ENCODE measurements at places on chromosomes 2 and 18. TPM values are rescaled to one million over a fixed set of nuclear protein-coding genes. Genes with fewer than 3 reads are reported as not detected.

- H3K36me3 ChIP-seq = no peaks in the 10 kb centered on the region
- no peak overlapping the region for H3K27ac ChIP-seq
- no peak for DNase-seq
- H3K27me3 ChIP-seq = no peaks in the 10 kb centered on the region
- no peak overlapping the region for H3K4me3 ChIP-seq
- no peaks in the 10 kb centered on the region for H3K4me1 ChIP-seq
These were observed 41.9 kb downstream of the ZNF521 start for GRCh38 chr18:25310045-25310444.

GRCh38 chr2:19728125-19728524, 173.7 kb downstream of the TTC32 start:
- no peaks in the 10 kb centered on the region for H3K4me1 ChIP-seq
- no peaks in the 10 kb centered on the region for H3K36me3 ChIP-seq
- no peak overlapping the region for H3K4me3 ChIP-seq
- H3K27ac ChIP-seq = no peak overlapping the region
- DNase-seq = no peak

GRCh38 chr18:49645841-49646351, 84.0 kb downstream of the LIPG start:
- H3K27me3 ChIP-seq = no peaks in the 10 kb centered on the region
- no peak overlapping the region for H3K4me3 ChIP-seq
- H3K27ac ChIP-seq = no peak overlapping the region

- no peak overlapping the region for H3K27ac ChIP-seq
- no peaks in the 10 kb centered on the region for H3K36me3 ChIP-seq
These were observed 117.6 kb downstream of the INHBB start for GRCh38 chr2:120463527-120463926.

- no peak for DNase-seq
- H3K27me3 ChIP-seq = no peaks in the 10 kb centered on the region
- H3K4me3 ChIP-seq = no peak overlapping the region
- peaks cover 14% of the 10 kb centered on the region for H3K4me1 ChIP-seq
These were observed 5.2 kb upstream of the PDE1A start for GRCh38 chr2:182432051-182432450.

GRCh38 chr2:239343946-239344856, 56.6 kb downstream of the HDAC4 start:
- H3K27me3 ChIP-seq = no peaks in the 10 kb centered on the region
- H3K27ac ChIP-seq = no peak overlapping the region

DNA sequence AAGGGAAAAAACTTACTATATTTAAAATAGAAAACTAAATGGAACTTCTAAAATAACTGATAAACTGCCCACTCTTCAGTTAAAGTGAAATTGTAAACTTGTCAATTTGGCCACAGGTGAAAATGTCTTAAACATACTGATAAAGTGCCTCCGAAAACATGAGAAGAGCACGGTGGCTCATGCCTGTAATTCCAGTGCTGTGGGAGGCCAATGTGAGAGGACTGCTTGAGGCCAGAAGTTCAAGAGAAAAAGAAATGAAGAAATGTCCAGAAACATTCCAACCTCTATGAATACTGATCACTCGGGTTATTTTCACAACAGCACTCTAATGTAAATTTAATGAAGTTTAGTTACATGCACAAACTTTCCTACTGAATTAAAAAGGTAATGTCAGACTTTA, 63.4 kb upstream of the DNER start:
- peaks cover 69% of the 10 kb centered on the region for H3K36me3 ChIP-seq
- 0 out of 2 replicates have a peak, but pooled peaks cover 4% of the 10 kb centered on the region for H3K4me1 ChIP-seq

DNA sequence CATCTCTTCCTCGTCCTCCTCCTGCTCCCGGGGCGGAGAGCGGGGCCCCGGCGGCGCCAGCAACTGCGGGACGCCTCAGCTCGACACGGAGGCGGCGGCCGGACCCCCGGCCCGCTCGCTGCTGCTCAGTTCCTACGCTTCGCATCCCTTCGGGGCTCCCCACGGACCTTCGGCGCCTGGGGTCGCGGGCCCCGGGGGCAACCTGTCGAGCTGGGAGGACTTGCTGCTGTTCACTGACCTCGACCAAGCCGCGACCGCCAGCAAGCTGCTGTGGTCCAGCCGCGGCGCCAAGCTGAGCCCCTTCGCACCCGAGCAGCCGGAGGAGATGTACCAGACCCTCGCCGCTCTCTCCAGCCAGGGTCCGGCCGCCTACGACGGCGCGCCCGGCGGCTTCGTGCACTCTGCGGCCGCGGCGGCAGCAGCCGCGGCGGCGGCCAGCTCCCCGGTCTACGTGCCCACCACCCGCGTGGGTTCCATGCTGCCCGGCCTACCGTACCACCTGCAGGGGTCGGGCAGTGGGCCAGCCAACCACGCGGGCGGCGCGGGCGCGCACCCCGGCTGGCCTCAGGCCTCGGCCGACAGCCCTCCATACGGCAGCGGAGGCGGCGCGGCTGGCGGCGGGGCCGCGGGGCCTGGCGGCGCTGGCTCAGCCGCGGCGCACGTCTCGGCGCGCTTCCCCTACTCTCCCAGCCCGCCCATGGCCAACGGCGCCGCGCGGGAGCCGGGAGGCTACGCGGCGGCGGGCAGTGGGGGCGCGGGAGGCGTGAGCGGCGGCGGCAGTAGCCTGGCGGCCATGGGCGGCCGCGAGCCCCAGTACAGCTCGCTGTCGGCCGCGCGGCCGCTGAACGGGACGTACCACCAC, 2.1 kb downstream of the GATA6 start:
- no peak for DNase-seq
- peak overlapping the region; percentile 66 for H3K4me3 ChIP-seq

DNA sequence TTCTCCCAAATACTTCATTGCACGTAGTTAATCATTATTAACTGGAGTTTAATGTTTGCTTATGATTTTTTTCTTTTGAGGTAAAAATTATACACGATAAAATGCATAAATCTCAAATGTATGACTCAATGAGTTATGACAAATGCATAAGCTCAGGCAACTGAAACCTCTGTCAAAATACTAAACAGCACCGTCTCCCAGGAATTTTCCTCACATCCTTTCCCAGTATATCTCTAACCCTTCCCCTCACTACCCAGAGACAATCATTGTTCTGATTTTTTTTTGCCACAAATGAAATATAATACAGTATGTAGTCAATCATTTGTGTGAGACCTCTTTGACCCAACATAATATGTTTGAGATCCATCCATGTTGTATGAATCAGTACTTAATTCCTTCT, 606.5 kb downstream of the CPS1 start:
- no peak for DNase-seq
- H3K36me3 ChIP-seq = no peaks in the 10 kb centered on the region
- H3K4me1 ChIP-seq = no peaks in the 10 kb centered on the region
- no peak overlapping the region for H3K4me3 ChIP-seq

GRCh38 chr18:9638886-9639285, 24.5 kb upstream of the PPP4R1 start:
- no peak overlapping the region for H3K4me3 ChIP-seq
- no peaks in the 10 kb centered on the region for H3K4me1 ChIP-seq
- no peaks in the 10 kb centered on the region for H3K27me3 ChIP-seq
- H3K36me3 ChIP-seq = no peaks in the 10 kb centered on the region
- DNase-seq = no peak

DNA sequence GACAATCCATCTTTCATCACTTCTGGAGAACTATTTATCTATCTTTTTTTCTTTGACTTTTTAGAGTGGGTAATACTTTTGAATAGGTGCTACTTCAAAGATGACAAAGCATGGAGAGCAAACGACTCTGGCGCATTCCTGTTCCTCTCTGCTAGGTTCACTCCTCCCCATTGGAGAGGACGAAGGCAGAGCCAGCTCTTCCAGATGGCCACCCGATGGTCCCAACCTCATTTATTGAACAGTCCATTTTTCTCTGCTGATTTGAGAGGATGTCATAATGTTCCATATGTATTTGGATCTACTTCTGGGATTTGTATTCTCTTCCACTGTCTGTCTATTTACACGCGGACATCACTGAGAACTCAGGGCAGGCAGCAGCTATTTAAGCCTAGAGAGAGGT, 284.3 kb upstream of the CXCR4 start:
- no peak overlapping the region for H3K27ac ChIP-seq
- no peak overlapping the region for H3K4me3 ChIP-seq
- no peak for DNase-seq
- no peaks in the 10 kb centered on the region for H3K36me3 ChIP-seq
- no peaks in the 10 kb centered on the region for H3K27me3 ChIP-seq
- H3K4me1 ChIP-seq = no peaks in the 10 kb centered on the region

DNA sequence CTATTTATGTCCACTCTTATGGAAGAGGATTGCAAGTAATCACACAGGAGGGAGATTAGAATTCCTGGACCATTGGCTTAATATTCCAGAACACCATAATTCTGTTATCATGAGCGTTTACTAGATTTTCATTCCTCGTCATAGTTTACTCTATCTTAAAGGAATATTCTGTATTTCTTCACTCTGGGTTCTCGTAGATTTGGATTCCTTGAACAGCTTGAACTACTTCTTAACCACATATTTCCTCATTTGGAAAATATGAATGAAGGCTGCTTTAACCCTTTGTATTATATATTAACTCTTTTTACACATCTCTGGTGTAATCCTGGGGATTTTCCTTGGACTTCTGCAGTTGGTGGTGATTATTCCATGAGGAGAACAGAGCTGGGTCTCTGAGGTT, 46.3 kb upstream of the CCBE1 start:
- H3K4me3 ChIP-seq = no peak overlapping the region
- no peaks in the 10 kb centered on the region for H3K36me3 ChIP-seq
- H3K27ac ChIP-seq = peak overlapping the region; percentile 95

DNA sequence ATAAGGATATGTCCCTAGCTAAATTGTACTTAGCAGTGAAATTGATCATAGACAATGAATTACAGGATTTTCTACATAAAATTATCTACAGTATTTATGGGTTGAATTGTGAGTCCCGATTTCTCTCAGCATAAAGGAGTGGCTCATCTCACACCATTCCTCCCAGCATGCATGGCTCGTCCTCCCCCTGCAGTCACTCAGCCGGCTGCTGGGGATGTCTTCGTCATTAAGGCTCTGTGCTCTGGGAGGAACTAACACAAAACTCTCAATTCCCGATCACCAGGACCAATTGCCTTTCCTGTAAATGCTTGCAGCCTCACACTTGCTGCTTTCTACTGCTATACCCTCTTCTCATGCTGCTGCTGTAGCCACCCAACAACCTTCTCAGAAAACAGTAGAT, 75.9 kb downstream of the TXNL1 start:
- H3K4me3 ChIP-seq = no peak overlapping the region
- no peaks in the 10 kb centered on the region for H3K36me3 ChIP-seq
- no peaks in the 10 kb centered on the region for H3K27me3 ChIP-seq
- no peak overlapping the region for H3K27ac ChIP-seq

DNA sequence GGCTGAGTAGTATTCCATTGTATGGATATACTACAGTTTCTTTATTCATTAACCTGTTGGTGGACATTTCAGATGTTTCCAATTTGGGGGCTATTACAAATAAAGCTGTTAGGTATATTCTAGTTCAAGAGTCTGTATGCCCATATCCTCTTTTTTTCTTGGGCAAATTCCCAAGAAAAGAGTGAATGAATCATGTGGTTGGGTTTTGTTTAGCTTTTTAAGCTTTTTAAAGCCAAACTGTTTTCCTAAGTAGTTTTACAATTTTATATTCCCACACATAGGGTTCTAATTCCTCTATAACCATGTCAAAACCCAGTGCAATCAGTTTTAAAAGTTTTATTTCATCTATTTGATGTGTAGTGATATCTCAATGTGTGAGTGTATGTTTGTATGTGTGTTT, 44.9 kb upstream of the BAZ2B start:
- no peaks in the 10 kb centered on the region for H3K4me1 ChIP-seq
- H3K36me3 ChIP-seq = no peaks in the 10 kb centered on the region
- no peak overlapping the region for H3K4me3 ChIP-seq
- no peak for DNase-seq

GRCh38 chr18:49725809-49726674, 87.3 kb downstream of the ACAA2 start:
- H3K4me3 ChIP-seq = no peak overlapping the region
- no peaks in the 10 kb centered on the region for H3K36me3 ChIP-seq
- H3K27ac ChIP-seq = peak overlapping the region; percentile 72
- DNase-seq = peak; percentile 29

GRCh38 chr2:189086250-189086649, 93.3 kb downstream of the COL5A2 start:
- no peaks in the 10 kb centered on the region for H3K27me3 ChIP-seq
- DNase-seq = no peak
- H3K4me1 ChIP-seq = peaks cover 15% of the 10 kb centered on the region
- H3K4me3 ChIP-seq = no peak overlapping the region
- peaks cover 4% of the 10 kb centered on the region for H3K36me3 ChIP-seq

- DNase-seq = no peak
- no peaks in the 10 kb centered on the region for H3K4me1 ChIP-seq
- H3K27me3 ChIP-seq = no peaks in the 10 kb centered on the region
- H3K4me3 ChIP-seq = no peak overlapping the region
- H3K36me3 ChIP-seq = peaks cover 46% of the 10 kb centered on the region
These were observed 102.8 kb upstream of the TFCP2L1 start for GRCh38 chr2:121387591-121388325.

Gene SCN7A
- polyA plus RNA-seq = 0.05 TPM

Gene CCBE1
- polyA plus RNA-seq = 5.0 TPM

Gene CD8A
- 0.08 TPM for polyA plus RNA-seq

Gene CHRNG
- not detected for polyA plus RNA-seq

Gene EHD3
- 45.4 TPM for polyA plus RNA-seq

Gene EN1
- not detected for polyA plus RNA-seq

Gene ABCA12
- polyA plus RNA-seq = 0.07 TPM

Gene APLF
- 1.1 TPM for polyA plus RNA-seq

Gene SPIRE1
- 6.7 TPM for polyA plus RNA-seq

Gene RAB10
- polyA plus RNA-seq = 57.5 TPM
